CD8-positive, alpha-beta memory T cell (primary cell): ENCODE measurements at places on chromosomes 13 and 19. TPM values are rescaled to one million over a fixed set of nuclear protein-coding genes. Genes with fewer than 3 reads are reported as not detected.
A peak's percentile ranks its signal among the peaks of the same experiment; 100 is the strongest.

- no peak for DNase-seq
Measured at GRCh38 chr13:53200075-53200474, 171.5 kb downstream of the OLFM4 start.

- DNase-seq: no peak
Measured at GRCh38 chr19:10430505-10431253, 10.3 kb downstream of the PDE4A start.

- no peak for DNase-seq
Measured at GRCh38 chr13:34933349-34933748, 8.7 kb upstream of the NBEA start.

DNA sequence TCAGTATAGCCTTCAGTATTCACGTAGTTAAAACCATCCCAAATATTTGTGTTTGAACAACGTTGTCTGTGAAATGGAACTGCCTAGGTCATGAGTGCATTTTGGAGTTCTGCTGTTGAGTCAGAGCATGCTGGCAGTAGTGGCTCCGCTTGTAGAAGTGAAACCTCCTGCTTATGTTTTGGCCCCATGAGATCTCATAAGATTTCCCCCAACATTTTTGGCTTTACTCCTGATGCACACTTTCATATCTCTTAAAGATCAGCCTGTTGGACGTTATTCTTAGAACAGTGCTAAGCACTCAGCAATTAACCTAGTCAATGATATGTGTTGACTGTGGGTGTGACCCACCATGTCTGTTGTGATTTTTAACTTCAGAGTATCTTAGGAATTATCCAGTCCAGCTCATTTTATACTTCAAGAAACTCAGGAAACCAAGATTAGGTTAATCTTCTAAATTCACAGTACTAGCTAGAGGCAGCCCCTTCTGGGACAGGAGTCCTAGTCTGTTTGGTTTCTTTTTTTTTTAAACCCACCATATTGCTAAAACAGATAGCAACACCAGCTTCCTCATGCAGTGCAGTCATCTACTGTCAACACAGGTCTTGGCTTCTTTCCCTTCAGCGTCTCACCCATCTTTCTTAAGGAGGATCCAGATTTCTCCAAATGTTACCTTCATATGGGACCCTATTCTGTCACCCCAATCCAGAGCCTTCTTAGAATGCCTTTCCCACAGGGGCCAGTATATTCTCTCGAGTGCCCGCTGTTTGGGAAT is 26.2 kb downstream of the RAP2A start:
- no peak for DNase-seq

GRCh38 chr13:27170516-27171243 is 931 bp downstream of the USP12 start:
- peak; percentile 56 for DNase-seq

GRCh38 chr19:57161985-57162539 is 5.2 kb downstream of the DUXA start:
- no peak for DNase-seq

DNA sequence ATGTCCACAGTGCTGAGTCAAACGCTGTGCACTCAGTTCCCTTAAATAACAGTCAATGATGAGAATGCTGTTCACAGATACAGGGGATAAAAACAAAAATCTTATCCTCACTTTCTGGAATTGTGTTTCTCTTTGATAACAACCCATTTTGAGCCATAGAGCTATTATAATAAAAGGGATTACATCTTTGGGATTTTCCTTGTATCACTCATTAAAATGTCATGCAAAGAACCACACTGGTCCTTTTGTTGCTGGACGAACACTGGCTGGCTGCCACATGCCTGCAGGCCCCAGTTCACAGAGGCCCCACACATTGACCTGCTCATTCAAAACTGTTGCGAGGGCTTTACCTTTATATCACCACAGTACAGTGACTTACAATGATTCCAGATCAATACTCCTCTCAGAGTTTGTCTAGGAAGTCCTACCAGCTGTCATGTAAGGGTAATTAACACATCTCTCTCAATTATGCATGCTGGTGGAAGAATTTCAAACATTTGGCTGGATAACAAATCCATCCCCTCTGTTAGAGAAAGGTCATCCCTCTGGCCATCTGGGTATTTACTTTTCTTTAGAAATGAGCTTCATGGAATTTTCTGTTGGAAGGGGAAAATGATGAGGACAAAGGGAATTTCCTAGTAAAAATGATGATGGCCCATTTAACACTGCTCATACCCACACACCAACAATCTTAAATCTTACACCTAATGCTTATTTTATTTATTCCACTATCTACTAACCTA is 85.9 kb downstream of the MBNL2 start:
- DNase-seq: no peak

The CLEC17A gene
- polyA plus RNA-seq: not detected

The ZNF793 gene
- 1.1 TPM for polyA plus RNA-seq

The SIGLEC8 gene
- not detected for polyA plus RNA-seq

DNA sequence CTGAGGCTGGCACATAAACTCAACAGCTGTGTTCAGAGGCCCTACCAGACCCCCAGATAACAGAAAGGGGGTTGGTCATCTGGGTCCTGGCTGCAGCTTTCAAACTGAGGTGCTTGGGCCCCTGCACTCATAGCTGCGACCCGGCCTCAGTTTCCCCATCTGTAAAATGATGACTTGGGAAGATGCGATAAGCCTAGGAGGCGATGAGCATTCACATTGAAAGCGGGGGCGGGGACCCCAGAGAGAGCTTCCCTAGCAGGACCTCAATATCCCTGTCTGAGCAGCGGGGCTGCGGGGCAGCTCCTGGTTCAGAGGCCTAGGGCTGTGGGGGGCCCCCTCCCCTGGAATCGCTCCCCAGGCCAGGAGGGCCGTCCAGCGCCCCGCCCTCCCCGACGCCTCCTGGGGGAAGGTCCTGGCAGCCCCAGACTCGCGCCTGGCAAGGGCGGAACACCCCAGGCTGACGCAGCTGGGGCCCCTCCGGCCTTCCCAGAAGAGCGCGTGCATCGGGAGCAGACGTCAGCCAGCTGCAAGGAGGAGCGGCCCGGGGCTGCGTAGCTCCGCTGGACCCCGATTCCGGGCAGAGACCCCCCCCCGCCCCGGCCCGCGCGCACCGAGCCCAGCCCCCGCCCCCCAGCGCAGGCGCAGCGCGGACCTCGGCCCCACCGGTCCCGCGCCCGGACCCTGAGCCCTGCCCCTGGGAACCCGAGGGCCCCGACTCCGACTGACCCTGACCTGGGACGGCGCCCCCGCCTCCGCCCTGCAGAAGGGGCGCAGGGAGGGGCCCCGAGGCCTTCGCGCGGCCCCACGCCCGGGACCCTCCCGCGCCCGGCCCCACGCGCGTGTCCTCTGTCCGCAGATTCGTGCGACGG is 3.5 kb downstream of the FSTL3 start:
- peak; percentile 28 for DNase-seq

DNA sequence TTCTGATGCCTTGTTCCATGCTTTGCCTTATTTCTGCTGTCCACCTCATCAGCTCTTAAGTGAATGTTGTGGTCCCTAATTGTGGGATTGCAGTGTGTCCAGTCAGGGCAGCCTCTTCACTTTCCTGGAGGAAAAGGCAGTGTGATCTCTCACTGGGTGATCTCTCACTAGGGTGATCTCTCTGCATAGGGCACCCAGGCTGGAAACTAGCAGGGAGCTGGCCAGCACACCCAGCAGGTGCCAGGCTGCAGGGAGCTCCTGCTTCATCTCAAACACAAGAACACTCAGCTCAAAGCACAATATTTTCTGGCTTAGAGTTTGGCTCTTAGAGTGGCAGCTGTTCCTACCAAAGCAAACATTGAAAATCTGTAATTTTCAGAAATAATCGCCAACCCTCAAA is 36.5 kb upstream of the TSHZ3 start:
- DNase-seq: no peak

DNA sequence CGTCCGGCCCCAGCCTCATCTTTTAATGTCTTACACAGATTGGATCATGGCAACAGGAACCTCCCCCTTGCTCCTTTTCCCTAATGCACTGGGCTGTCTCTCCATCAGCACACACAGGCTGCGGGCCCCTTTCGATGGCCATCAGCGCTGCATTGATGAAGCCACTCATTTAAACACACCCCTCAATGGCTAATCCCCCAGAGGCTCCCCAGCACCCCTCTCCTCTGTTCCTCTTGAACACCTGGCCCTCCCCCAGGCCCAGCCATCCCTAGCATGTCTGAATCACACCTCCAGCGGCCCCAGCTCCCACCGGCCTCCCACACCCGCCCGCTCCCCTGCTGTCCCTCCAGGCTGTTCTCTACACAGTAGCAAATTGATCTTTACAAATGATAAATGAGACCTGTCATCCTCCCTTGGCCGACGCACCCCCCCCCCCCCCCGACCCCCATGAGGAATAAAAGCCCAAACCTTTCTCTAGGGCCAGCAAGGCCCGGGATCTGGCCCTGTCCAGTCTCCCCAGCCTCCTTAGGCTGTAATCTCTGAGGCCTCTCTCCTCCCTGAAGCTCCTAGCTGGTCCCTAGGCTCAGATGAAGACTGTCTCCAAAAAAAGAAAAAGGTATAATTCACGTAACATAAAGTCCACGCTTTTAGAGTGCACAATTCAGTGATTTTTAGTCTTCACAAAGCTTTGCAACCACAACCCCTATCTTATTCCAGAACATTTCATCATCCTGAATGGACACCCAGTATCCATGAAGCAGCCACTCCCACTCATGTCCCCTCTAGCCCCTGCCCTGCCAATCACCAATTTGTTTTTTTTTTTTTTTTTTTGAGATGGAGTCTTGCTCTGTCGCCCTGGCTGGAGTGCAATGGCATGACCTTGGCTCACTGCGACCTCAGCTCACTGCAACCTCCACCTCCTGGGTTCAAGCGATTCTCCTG is 7.4 kb downstream of the RPL28 start:
- no peak for DNase-seq

DNA sequence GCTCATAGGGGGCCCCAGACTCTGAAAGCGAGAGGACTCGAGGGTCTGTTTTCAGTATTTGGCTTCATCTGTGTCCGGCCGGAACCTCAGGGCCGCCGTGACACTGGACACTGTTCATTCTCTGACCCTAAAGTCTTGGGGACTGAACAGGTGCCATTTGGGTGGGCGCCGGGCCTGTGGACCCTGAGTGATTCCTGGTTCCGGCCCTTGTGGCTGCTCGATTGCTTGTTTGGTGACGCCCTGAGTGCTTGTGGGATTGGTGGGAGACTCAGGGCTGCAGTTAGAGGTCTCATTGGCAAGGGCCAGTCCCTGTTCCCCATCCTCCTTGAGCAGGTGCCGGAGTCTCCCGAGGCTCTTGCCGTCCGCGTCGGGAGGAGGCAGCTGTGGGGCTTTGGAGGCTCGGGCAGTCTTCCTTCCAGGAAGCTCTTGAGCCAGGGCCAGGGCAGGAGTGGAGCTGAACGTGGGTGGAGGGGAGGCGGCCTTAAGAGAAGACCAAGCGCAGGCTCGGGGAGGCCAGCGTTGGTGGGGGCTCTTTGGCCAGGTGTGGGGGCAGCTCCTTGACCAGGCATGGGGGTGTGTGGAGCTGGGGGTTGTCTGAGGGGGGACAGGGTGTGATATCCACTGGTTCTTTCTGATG is 4.7 kb downstream of the PTBP1 start:
- no peak for DNase-seq

The PALM3 gene
- not detected for polyA plus RNA-seq

DNA sequence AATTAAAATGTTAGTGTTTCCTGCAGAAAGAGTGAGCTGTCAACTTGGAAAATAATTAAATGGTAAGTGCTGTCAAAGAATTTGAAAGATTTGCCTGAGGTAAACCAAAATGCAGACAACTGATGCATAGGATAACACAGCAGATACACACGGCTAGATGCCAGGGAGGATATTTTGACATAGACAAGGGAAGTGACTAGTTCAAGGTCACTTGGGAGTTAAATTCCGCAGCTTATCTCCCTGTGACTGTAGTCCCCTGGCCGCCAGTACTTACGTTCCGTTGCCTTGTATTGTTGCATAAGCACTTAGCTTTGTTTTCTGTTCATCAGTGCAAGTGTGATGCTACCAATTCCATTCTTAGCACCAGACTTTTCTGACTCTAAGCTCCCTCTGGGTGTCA is 247.3 kb upstream of the MAB21L1 start:
- no peak for DNase-seq

DNA sequence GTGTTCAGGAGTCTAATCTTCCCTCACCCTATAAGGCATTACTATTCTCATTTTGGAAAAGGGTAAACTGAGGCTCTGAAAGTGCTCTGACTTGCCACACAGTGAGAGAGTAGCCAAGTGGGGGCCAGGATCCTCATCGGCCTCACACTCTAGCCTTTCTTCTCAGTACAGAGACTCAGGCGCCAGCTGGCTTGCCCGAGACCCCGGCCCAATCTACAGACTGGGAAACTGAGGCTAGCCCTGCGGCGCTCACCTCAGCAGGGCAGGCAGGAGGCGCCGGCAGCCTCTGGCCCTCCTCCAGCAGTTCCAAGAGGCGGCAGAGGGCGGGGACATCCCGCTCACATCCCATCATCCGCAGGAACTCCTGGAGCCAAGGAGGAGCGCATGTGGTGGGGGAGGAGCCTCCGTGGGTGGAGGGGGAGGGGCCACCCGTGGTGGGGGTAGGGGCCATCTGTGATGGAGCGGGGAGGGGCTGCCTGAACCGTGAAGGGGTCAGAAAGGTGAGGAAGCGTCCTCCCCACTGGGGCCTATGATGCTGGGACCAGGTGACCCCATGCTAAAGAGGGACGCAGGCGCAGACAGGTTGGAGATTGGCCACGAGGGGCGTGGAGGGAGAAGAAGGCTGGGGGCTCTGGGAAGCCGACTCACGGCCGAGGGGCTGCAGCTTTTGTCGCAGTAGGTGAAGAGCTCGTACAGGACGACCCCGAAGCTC is 8.7 kb upstream of the INSL3 start:
- no peak for DNase-seq

GRCh38 chr13:41931337-41931736 is 29.6 kb downstream of the VWA8 start:
- DNase-seq: no peak

DNA sequence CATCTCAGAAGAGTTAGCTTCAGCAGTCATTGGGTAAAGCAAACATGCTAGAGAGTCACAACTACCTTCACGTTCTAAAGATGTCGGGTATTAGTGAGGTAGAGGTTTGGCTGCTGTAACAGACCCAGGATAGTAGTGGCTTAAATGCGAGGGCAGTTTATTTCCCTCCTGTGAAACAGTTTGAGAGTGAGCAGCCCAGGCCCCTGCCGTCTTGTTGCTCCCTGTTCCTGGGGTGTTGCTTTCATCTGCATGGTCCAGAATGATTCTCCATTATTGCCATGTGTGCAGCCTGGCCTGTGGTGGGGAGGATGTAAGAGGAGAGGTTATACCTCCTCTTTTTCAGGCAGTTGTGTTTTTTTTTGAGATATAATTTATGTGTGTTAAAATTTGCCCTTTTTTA is 63.7 kb downstream of the SIPA1L3 start:
- no peak for DNase-seq

- DNase-seq: no peak
Measured at GRCh38 chr19:31890230-31890629, 455.2 kb upstream of the ZNF507 start.

GRCh38 chr13:50224534-50224933 is 209.3 kb downstream of the KCNRG start:
- no peak for DNase-seq
